ENCODE measurements at places on chromosomes 5 and 9.

- DNase-seq = no peak
These were observed 189.6 kb downstream of the COX7C start for GRCh38 chr5:86807046-86808031.

GRCh38 chr9:4192450-4192849 lies 107.4 kb downstream of the GLIS3 start:
- no peak for DNase-seq

GRCh38 chr5:18032744-18033143 lies 398.5 kb downstream of the TAF11L14 start:
- DNase-seq = no peak

GRCh38 chr5:171478946-171479775 lies 59.7 kb downstream of the FGF18 start:
- DNase-seq = no peak

DNA sequence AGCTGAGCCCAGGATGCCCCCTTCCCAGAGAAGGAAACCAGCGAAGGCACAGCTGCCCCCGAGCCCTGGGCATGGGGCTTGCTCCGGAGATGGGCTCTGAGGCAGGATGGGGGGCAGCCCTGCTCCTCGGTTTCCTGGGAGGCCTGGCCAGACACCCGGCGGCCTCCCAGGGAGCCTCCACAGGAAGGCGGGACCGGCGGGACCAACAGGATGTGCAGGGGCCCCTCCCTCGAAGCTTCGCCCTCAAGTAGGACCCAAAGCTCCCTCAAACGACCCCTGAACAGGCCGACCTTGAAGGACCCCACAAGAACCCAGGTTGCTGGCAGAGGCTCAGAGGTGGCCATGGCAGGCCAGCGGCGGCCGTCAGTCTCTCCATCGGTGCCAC lies 11.7 kb downstream of the EXD3 start:
- DNase-seq = no peak

- DNase-seq = no peak
These were observed 87.9 kb downstream of the EQTN start for GRCh38 chr9:27209034-27209433.

GRCh38 chr9:33379666-33380389 lies 22.5 kb downstream of the AQP7 start:
- no peak for DNase-seq

- no peak for DNase-seq
These were observed 35.0 kb upstream of the RIC1 start for GRCh38 chr9:5593904-5594303.

- DNase-seq = no peak
These were observed 55.3 kb upstream of the SLCO6A1 start for GRCh38 chr5:102554082-102554481.

DNA sequence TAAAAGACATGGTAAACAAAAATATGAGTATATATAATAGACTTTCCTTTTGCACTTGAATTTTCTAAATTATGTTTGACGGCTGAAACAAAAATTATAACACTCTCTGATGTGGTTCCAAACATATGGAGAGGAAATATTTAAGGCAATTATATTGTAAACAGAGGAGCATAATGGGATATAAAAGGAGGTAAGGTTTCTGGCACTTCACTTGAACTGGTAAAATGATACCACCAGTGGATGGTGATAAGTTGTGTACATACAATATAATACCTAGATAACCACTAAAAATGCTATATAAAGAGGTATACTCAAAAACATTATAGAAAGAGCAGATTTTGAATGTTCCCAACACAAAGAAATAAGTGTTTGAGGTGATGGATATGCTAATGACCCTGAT lies 192.9 kb upstream of the RAD23B start:
- DNase-seq = no peak

DNA sequence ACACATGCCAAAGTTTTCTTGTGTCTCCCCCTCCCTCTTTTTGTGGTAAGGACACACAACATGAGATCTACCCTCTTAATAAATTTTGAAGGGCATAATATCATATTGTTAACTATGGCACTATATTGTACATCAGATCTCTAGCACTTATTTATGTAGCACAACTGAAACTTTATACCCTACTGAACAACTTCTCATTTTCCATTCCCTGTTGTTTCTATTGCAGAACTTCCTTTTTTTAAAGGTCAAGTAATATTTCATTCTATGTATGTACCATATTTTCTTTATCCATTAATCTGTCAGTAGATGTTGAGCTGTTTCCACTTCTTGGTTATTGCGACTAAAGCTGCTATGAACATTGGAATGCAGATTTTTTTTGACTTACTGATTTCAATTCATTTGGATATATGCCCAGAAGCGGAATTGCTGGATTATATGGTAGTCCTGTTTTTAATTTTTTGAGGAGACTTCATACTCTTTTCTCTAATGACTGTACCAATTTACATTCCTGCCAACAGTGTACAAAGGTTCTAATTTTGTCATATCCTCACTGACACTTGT lies 305.3 kb downstream of the PRR16 start:
- no peak for DNase-seq

GRCh38 chr5:77971776-77972468 lies 195.8 kb upstream of the TBCA start:
- no peak for DNase-seq

DNA sequence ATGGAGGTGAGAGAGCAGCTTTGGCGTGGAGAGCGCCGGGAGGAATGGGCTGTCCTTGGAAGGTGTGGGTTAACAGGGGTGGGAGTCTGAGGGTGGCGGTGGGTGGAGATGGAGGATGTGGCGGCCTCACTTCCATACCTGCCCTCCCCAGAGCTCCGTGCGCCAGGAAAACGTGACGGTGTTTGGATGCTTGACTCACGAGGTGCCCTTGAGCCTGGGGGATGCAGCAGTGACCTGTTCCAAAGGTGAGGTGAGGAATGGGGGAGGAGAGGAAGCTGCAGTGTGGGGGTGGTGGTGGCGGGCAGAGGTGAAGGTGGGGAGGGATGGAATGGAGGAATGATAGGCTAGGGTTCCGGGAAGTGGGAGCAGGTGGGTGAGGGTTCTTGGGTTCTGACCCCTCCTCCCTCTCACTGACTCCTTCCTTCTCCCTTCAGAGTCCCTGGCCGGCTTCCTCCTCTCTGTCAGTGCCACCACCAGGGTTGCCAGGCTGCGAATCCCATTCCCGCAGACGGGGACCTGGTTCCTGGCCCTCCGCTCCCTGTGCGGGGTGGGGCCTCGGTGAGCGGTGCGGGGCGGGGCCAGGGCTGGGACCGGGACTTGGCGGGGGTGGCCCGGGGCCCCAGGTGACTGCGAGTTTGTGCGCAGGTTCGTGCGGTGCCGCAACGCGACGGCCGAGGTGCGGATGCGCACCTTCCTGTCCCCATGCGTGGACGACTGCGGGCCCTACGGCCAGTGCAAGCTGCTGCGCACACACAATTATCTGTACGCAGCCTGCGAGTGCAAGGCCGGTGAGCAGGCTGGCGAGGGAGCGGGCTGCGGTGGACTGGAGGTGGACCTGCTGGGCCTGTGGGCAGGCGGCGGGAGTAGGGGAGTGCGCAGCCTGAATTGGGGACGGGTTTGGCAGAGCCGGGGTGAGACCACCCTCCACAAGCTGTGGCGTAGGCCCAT lies 17.1 kb downstream of the TMEM8B start:
- no peak for DNase-seq

- DNase-seq = no peak
These were observed 122.9 kb upstream of the IL12B start for GRCh38 chr5:159453209-159453608.

- DNase-seq = no peak
These were observed 148.1 kb upstream of the DMRT1 start for GRCh38 chr9:693201-694091.

GRCh38 chr9:82091610-82092009 lies 103.0 kb downstream of the SPATA31D1 start:
- no peak for DNase-seq

DNA sequence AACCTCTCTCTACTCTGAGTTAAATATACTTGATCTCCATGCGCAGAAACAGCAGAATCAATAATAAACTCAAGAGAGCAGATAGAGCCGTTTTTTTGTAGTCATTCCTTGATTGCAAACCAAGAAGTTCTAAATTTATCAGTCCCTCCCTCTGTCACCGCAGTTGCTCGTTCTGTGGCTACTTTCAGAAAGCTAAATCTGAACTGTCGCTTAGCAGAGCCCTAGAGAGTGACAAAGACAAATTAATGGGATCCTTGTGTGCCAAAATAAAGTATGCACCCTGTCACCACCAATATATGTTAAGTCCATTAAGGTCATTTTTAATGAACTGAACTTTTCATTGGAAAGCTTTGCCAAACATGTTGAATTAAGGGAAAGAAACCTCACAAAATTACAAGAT lies 218.3 kb downstream of the ADAMTSL1 start:
- DNase-seq = no peak

DNA sequence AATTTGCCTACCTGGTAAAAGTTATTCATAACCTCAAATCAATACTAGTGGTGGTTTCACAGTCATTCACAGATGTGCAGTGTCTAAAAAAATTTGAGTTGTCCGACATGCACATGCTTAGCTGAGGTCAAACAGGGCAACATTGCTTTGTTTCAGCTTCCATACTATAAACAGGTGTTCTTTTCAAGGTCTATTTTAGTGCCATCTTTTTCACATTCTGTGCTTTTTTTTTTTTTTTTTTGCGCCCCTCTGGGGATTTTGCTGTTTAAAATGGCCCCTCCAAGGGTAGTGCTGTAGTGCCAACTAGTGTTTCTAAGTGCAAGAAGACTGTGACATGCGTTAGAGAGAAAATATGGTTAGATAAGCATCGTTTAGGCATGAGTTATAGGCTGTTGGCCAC lies 14.5 kb downstream of the PHAX start:
- DNase-seq = no peak

DNA sequence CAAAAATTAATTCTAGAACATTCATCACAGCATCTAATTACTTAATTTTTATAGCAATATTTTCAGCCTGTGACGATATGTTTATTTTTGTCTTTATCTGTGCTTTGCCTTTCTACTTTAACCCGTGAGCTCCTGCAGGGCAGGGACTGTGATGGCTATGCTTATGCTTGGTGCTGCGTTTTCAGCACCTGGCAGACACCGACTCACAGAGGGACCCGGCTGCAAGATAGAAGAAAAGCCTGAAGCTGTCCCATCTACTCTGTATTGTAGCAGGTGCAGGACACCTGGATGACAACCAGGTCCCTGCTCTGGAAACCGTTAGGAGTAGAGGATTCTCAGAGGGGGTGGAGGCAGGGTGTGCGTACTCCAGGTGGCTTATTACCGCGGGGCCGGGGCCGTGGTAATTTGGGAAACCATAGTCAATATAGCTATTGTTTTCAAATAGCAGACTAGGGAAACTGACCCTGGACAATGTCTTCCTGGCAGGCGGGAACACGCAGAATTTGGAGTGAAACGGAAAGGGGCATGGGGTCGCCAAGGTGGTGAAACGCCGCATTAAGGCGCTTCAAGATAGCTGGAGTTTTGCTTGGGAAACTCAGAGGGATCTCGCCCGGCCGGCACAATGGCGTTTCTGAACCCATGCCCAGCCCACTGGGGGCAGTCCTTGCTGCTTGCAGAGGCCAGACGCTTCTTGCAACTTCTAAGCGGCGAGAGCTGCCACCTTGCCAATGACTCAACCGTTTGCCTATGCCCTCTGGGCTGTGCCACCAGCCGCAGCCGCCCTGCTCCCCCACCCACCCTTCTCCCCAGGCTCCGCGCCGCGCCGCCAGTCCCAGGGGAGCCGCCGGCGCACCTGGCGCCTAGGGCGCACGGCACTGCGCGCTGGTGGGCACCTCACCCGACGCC lies 140.1 kb upstream of the PALM2AKAP2 start:
- no peak for DNase-seq

DNA sequence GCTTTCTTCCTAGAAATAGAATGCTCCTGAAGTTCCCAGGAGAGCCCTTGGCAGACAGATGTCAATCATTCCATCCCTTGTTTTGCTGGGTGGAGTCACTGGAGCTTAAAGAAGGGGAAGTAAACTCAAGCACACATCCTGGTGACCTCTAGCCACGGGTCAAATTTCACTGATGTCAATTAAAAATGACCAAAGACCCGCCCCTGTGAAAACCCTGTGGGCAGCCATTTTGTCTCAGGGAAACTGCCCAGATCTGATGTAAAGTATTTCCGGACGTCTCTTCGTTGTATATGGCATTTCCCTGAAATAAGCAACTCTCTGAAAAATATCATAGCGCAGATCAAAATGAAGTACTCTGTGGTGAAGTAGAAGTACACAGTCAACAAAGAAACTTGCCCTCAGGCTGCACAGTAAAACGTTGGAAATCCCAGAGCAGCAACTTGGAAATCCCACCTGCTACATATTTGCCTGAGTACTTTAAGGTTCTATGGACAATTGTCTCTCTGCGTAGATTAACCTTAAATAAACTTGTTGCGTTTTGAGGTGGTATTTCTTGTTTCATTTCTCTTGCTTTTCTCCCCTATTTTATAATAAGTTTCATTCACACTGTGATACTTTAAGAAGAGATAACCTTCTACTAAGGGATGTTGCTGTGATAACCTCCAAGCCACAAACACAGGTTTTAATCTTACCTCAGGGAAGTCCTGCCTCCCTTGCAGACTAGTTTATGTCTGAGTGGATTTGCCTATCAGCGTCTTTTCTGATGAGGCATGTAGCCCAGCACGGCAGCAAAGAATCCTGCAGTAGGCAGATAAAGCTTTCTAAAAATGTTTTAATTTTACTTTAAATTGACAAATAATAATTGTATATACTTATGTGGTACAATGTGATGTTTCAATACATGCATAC lies 60.9 kb upstream of the PIP5K1B start:
- DNase-seq = no peak

GRCh38 chr5:163964671-163965070 lies 459.3 kb downstream of the MAT2B start:
- no peak for DNase-seq

DNA sequence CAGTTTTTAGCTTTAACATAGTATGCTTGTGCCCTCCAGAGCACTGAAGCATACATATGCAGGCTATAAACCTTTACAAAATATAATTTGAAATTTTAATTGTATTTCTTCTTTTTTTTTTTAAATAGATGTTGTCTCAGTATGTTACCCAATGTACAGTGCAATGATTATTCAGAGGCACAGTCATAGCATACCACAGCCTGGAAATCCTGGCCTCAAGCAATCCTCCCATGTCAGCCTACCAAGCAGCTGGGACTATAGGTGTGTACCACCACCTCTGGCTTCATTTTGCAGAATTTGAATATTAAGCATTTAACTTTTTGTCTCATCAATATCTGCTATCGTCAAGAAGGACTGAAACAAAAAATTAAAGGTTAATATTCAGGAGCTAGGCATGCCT lies 16.9 kb upstream of the ZNF782 start:
- no peak for DNase-seq

DNA sequence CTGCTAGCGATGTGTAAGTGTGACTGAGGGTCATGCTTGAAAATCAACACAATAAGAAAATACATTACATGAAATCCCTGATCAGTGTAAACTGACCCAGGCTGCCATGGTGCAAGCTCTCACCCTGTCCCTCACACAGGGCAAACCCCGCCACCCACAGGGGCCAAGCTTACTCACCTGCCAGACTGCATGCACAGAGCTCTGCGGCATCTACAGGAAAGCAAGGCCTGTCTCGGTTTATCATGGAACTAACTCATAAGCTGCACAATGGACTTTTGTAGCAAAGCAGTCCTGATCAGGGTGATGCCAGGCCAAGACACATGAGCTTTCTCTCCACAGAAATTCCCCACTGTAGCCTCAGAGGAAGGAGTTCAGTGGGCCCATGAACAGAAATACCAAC lies 9.7 kb downstream of the IPPK start:
- DNase-seq = no peak
